ENCODE measurements at places on chromosomes 7 and 10. TPM values are rescaled to one million over a fixed set of nuclear protein-coding genes. Genes with fewer than 3 reads are reported as not detected.

GRCh38 chr10:102120991-102121738, 997 bp upstream of the LDB1 start:
- DNase-seq = peak; percentile 46

GRCh38 chr7:77729574-77730348, 33.5 kb downstream of the RSBN1L start:
- DNase-seq = no peak

The HABP2 gene
- not detected for total RNA-seq

- DNase-seq = no peak
Measured at GRCh38 chr10:14447094-14447839, 116.5 kb upstream of the FRMD4A start.

GRCh38 chr7:50450590-50451032, 461 bp upstream of the FIGNL1 start:
- no peak for DNase-seq

DNA sequence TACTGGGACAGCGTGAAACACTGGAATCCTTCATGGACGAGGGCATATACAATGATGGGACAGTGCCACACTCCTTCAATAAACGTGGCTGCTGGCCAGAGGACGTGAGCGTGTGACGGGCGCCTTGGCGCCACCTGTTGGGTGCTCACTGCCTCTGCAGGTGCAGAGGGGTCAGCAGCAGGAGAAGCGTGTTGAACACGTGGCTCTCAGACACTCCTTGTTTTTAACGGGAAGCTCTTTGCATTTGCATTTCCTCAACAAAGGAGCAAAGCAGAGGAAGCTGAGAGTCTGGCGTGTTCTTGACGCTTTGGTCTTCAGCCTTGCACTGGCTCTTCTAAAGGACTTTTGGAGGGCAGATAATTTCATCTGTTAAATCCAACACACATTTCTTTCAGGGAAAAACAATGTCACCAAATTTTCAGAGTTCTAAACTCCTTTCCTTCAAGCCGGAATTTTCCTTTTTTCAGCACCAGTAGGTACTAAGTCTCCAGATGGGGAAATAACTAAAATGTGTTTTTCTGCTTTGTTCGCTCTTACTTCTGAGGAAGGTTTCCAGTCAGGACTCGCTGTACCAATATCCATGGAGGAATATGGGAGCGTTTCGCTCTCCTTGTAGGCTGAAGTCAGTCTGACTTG, 2.9 kb upstream of the GET4 start:
- peak; percentile 76 for DNase-seq

DNA sequence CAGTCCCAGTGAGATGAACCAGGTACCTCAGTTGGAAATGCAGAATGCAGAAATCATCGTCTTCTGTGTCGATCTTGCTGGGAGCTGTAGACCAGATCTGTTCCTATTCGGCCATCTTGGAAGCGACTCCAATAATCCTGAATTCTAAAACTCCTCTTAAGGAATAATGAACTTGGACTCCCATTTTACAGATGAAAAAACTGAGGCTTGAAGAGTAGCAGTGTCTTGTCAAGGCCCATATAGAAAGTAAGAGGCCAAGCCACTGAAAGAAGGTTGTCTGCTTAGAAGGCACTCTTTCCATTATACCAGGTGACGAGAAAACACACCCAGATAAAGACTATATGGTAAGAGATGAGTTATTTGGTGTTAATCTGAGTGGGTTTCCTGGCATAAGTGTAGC, 148.6 kb upstream of the LAMB4 start:
- DNase-seq = no peak

GRCh38 chr7:8536431-8536830, 103.0 kb downstream of the NXPH1 start:
- DNase-seq = no peak

DNA sequence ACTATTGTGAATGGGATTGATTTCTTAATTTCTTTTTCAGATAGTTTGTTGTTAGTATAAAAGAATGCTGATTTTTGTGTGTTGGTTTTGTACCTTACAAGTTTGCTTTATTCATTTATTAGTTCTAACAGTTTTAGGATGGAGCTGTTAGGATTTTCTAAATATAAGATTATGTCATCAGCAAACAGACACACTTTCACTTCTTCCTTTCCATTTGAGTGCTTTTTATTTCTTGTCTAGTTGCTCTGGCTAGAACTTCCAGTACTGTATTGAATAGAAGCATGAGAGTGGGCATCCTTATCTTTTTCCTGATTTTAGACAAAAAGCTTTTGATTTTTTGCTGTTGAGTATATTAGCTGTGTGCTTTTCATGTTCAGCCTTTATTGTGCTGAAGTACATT, 81.5 kb downstream of the DNAH11 start:
- DNase-seq = no peak

GRCh38 chr7:128266883-128267594, 26.0 kb downstream of the LEP start:
- DNase-seq = peak; percentile 50

DNA sequence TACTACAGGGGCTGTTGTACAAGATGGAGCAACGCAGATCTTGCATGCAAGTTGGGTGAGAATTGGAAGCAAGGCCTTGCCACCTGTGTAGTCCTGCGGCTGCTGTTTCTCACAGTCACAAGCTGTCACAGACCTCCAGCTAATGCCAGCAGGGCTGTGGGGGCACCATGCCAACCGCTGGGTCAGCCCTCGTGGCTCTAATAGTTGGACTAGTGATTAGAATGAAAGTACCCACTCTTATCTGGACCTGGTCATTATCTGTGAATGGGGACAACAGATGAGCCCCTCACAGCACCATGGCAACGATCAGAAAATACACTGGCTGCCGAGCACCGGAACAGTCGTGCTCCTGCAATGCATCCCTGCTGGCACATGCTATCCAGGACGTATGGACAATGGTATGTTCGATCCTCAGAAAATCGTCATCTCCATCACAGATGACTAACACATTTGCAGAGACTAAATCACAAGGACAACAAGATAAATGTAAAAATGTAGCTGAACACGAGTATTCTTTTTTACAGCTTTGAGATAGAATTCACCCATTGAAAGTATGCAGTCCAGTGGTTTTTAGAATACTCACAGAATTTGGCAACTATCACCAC, 80.4 kb upstream of the CALN1 start:
- no peak for DNase-seq

The BTBD16 gene
- 0.32 TPM for total RNA-seq

GRCh38 chr7:101901661-101902491, 84.5 kb downstream of the CUX1 start:
- DNase-seq = peak; percentile 67

The LYZL2 gene
- not detected for total RNA-seq

GRCh38 chr10:132357286-132358058, 25.5 kb downstream of the LRRC27 start:
- no peak for DNase-seq

- no peak for DNase-seq
Measured at GRCh38 chr10:70528741-70529362, 50.3 kb downstream of the PALD1 start.

The IL2RA gene
- total RNA-seq = 0.74 TPM

The VSTM4 gene
- total RNA-seq = 4.4 TPM

The MKLN1 gene
- 47.7 TPM for total RNA-seq

DNA sequence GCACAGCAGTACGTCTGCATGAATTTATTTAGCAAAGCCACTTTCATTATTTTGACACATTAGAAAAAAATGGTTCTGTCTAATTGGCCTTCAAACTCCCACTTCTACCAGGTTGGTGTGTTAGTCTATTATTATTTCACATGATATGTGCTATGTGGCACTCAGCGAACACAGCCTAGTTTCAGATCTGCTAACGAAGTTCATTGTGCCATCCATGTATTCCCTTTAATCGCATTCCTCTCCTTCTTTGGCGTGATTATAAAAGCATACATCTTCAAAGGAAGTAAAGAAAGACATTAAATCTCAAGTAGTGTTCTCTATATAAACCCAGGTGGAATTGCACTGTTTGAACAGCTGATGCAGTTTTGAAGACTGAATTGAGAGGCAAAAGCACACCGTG, 96.4 kb upstream of the CACNA2D1 start:
- DNase-seq = no peak

DNA sequence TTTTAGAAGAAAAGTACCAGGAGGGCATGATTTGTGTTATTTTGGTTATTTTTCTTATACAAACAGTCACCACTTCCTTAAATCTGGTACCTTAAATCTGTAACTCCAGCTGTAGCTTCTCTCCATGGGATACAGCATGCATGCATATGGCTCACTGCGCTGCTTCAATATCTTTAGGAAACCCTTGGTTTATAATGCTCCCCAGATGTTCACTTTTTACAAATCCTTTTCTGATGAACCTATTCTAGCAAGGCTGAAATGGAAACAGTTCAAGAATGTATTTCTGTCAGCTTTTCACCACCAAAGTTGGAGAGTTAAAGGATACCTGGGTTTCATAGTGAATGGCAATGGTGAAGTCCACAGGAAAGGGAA, 50.9 kb downstream of the LAMB4 start:
- DNase-seq = no peak

GRCh38 chr7:6636741-6637543, at the start of gene ZNF316:
TSS of gene ZNF316 (plus strand) at chr7:6637318. CDS start at chr7:6642410, 5,092 bp downstream.
- peak; percentile 84 for DNase-seq

GRCh38 chr7:12296051-12296570, 85.0 kb downstream of the TMEM106B start:
- no peak for DNase-seq

GRCh38 chr7:135710417-135711138, 17.4 kb downstream of the SLC13A4 start:
- no peak for DNase-seq

- DNase-seq = no peak
Measured at GRCh38 chr7:41053820-41054219, 649.1 kb downstream of the INHBA start.

GRCh38 chr7:73918926-73919693, 58.2 kb downstream of the TMEM270 start:
- no peak for DNase-seq

GRCh38 chr10:1036341-1036791, 10.7 kb upstream of the IDI2 start:
- DNase-seq = peak; percentile 73

GRCh38 chr10:2543142-2543886, 524.0 kb upstream of the PFKP start:
- DNase-seq = no peak

GRCh38 chr7:32140210-32140939, 70.2 kb upstream of the PDE1C start:
- no peak for DNase-seq
